ENCODE measurements at places on chromosomes 1 and 21.

DNA sequence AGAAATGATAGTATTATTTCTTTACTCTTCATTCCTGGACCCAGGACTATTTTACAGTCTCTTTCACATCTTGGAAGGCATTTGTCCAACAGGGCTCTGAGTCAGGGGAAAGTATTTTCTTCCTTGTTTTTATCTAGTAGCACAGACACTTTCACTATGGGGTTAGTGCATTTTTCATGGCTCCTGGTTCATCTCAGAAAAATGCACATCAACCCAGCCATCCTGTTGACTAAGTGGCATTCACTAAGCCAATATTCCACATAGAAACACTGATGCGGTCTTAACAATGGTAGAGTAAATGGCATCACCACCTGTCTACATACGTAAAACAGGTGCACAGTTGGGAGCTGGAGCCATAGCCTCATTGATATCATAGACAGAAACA lies 87.4 kb upstream of the C1orf21 start:
- DNase-seq: no peak

GRCh38 chr1:26349188-26349876 lies 4.6 kb downstream of the CRYBG2 start:
- DNase-seq: no peak

DNA sequence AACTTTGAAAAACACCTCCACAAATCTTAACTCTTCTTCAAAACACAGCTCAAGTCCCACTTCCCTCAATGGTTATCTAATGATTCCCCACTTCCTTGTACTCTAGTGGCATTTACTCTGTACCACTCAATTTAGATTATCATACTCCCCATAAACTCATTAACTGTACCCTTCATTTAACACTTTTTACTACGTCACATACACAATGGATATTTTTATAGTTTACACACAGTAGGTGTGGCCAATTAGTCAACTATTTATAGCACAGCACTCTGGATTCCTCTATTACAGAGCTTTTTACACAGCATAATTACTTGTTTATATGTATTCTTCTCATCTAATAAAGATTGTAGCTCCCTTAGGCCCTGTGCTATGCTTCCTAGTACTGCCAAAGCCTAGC lies 62.1 kb downstream of the FOXJ3 start:
- no peak for DNase-seq

DNA sequence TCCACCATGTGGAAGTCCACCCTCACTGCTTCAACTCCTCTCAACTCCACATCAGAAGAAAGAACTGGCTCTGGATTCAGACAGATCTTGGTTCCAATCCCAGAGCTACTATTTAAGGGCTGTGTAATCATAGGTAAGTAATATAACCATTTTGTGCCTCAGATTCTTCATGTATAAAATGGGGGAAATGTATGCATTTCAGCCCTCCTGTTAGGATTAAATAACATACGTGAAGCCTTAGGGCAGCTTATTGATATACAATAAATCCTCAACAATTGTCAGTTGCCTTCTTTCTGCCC lies 23.3 kb downstream of the OTUD7B start:
- DNase-seq: no peak

DNA sequence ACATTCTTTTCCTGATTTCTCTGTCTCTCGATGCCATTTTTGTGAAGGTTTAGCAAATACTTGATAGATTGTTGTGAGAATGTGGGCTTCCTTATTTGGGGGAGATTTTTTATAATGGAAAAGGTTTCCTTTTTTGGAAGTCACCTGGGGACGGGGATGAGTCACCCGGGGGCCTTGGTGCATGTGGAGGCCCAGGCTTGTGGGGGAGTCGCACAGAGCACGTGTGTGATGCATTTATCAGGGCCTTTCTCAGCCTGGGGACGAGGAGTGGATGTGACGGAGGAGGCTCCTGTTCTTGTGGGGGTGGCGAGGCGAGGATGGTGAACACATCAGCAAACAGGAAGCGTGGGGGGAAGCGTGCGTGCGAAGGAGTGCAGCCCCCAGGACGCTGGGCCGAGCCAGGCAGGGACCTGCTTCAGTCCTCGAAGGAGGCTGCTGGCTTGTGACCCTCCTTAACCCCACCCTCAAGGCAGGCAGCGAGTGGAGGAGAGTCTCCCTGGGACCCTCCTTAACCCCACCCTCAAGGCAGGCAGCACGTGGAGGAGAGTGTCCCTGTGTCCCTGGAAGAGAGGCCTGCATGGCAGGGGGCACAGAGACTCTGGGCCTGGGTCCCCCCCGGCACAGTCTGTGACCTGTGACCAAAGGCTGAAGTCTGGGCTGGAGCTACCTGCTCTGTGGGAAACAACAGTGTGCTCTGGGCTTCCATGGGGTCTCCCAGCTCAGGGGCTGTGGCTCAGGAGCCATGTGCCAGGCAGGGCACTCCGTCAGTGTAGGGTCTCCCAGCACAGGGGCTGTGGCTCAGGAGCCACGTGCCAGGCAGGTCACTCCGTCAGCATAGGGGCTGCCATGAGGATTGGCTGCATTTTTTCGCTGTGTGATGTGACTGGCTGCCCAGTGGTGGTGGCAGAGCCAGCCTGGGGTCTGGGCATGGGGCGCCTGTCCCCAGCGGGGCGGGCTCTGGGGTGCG lies 57.2 kb downstream of the AGPAT3 start:
- peak; percentile 18 for DNase-seq

DNA sequence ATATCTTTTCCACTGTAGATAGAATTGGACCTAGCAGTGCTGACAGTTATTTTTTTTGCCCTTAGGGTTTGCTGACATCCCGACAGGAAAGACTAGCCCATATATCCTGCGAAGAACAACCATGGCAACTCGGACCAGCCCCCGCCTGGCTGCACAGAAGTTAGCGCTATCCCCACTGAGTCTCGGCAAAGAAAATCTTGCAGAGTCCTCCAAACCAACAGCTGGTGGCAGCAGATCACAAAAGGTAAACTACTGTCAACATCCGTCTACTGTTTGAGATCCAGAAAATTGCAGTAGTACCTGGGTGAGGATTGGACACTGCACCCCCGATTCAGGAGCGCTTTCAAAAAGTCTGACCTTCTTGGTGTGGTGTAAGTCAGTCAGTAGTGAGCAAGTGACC lies 55.8 kb downstream of the CENPF start:
- no peak for DNase-seq

GRCh38 chr21:45102391-45102932 lies 28.1 kb downstream of the ADARB1 start:
- no peak for DNase-seq

GRCh38 chr1:15684468-15685291 lies 560 bp downstream of the PLEKHM2 start:
- peak; percentile 4 for DNase-seq

GRCh38 chr21:33539616-33540015 lies 2.3 kb downstream of the GART start:
- no peak for DNase-seq

- peak; percentile 31 for DNase-seq
Observed at GRCh38 chr1:52632732-52633290, at the start of gene SHISAL2A. TSS of gene SHISAL2A (plus strand) at chr1:52633168. CDS start at chr1:52633494, 326 bp downstream.

DNA sequence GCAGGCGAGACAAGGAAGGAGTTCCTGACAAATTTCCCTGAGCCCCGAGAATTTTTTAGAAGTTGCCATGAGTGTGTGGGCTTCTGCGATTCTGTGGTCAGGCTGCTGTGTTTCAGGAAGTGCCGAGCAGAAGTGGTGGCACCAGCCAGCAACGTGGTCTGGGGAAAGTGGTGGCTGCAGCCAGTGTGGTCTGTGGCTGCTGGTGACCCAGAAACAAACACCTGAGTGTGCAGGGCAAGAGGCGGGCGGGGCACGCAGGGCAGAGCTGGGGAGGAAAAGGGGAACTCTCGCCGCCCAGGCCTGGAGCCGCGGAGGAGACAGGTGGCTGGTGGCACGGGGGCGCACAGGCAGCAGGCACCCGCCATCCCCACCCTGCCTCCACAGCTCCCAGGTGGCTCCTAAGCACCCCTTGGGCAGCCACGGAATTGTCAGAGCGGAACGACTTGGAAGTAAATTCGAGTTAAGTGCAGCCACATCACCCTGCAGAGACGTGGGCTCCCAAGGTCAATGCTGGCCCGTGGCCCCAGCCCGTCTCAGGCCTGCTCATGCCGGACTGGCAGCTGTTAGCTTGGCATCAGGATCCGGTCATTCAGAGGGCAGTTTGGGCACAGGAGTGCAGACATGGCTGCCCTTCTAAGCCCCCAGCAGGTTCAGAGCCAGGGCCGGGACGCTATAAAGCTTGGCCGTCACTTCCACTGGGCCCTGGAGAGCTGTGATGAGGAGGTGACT lies 25.1 kb downstream of the PRDM16 start:
- DNase-seq: no peak

DNA sequence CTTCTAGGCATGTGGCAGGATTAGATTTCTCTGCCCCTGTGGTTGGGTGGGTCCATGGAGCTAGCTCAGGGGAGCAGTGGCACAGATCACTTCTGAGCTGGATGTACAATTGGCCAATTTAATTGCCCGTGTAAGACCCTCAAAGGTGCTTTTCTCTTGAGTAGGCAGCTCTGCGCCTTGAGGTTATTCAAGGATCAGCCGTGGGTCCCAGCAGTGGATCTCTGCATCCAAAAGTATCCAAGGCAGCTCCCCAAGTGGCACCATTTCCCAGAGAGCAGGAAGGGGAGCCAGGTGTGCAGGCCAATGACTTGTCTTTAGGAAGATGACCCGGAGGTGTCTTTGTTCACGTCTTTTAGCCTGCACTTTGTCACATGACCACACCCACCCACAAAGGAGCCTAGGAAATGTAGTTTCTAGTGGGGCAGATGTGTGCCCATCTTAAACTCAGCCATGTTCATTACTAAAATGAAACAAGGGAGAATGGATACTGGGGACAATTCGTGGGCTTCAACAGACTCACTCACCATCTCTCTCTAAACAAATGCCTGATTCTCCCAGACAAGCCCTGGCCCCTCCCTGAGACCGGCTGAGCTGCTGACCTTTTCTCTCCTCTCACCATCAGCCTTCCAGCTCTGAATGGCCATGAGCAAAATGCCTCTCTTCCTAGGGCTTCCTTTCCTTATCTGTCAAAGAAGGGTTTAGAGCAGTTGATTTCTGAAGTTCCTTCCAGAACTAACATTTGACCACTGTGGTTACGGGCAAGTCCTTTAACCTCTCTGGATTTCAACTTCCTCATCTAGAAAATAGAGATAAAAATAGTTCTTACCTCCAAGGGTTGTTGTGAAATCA lies 41.4 kb upstream of the TENT5C start:
- no peak for DNase-seq

GRCh38 chr1:19738076-19738475 lies 61.6 kb downstream of the TMCO4 start:
- no peak for DNase-seq

- no peak for DNase-seq
Observed at GRCh38 chr1:193971595-193971994, 785.2 kb upstream of the B3GALT2 start.

GRCh38 chr1:165899461-165899941 lies 72.1 kb downstream of the UCK2 start:
- DNase-seq: no peak

GRCh38 chr1:226731257-226731893 lies 7.7 kb downstream of the ITPKB start:
- no peak for DNase-seq

- DNase-seq: no peak
Observed at GRCh38 chr1:13554798-13555197, 28.8 kb upstream of the PDPN start.

DNA sequence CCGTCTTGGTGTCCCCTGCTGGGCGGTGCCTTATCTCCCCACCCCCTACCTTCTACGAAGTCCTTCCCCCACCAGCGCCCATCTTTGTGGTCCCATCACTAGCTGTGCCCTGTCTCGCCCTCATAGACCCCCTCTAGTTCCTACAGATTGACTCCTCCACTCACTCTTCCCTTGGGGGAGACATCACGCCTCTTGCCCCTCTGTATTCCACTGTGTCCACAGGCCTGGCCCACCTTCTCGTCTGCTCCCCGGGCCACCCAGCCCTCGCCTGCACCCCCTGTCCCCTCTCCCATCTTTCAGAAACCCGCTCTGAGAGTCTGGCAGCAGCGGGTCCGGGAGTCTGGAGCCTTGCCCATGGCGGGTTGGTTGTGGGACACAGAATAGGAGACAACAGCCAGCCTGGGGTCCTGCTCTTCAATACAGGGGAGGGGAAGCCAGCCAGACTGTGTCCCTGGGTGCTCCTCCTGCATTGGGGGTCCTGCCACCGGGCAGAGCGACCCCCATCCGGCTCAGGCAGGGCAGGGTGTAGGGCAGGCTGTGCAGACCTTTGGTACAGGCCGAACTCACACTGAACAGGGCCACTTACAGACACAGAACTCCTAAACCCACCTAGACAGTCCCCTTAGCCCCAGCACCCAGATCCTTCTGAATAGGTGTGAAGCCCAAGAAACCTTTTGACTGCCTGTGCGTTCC lies 1.1 kb downstream of the RNF187 start:
- DNase-seq: no peak

- no peak for DNase-seq
Observed at GRCh38 chr1:24990779-24991641, 60.9 kb upstream of the RUNX3 start.

DNA sequence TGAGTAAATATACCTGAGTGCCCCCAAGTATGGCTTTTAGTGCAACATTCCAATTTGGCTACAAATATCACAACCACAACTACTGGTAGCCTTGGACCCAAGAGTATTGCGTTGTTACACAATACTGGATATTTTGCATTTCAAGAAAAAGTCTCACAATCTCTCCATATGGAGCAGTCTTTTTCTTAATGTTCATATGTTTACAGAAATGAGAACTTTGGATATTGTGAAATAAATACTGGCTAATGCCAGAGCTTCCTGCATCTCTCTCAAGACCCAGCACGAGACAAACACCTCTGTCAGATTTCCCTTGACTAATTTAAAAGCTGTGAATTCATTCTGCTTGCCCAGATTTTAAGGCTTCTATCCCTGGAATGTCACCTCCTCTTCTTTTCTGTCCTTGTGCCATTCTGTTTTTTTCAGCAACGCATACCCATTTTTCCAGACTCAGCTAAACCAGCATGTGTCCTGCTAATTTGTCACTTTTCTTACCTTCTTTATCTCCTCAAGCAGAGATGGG lies 136.2 kb upstream of the BACE2 start:
- no peak for DNase-seq

- DNase-seq: no peak
Observed at GRCh38 chr1:26538480-26539412, 9.2 kb downstream of the RPS6KA1 start.

DNA sequence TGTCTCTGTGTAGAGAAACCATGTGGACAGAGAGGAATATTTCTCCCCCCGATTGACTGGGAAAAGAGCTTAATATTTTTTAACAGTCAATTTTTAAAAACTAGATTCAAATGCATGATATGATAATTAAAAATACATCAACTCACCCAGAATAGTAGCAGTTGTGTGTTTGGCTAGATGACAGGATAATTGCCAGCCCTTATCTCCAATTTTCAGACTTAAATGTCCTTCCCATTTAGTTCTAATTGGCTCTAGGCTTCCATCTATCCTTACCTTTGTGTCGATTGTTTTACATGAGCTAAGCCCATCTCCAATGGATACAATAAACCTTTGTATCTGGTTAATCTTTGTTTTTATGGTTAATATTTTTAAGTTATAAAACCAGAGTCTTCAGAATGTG lies 23.9 kb upstream of the KIAA0040 start:
- no peak for DNase-seq

DNA sequence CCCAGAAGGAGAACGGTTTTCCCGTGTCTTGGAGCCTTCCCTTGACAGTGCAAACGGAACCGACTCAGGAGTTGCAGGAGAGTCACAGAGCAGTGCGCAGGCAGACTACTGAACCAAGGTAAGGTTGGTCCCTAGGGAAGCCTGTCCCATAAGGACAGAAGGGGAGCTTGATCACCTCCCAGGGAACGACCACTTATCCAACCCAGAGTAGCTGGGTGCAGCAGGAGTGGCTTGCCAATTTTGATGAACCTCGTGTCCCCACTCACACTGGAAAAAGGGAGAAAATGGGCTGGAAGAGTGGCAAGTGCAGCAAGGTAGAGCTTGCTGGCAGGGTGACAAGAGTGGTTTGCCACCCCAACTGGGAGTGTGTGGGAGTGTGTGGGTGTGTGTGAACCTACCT lies 95.1 kb downstream of the LIPI start:
- DNase-seq: no peak

Data from stimulated activated CD8-positive, alpha-beta memory T cell treated with anti-CD3 and anti-CD28 coated beads, Interleukin-2, amount 100 ng/mL, for 1 hour (primary cell).